ENCODE measurements at places on chromosomes 13 and 19. TPM values are rescaled to one million over a fixed set of nuclear protein-coding genes. Genes with fewer than 3 reads are reported as not detected.

Gene CYP4F3
- total RNA-seq, result not detected

DNA sequence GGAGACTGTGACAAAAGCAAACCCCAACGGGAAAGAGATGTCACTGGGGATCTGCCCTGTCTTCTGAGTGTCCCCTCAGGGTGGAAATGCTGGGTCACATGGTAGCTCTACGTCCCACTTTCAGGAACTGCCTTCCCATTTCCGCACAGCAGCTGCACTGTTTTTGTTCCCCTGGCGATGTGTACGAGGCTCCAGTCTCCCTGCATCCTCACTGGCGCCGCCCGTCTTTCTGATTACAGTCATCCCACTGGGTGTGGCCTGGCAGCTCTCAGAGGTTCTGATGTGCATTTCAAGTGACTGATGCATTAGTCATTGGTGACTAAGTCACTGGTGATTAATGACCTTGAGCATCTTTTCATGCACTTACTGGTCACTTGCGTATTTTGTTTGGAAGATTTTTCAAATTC is 21.2 kb downstream of the PCID2 start:
- peak; percentile 99 for DNase-seq

Gene SPACA4
- total RNA-seq, result not detected

- DNase-seq, result no peak
These were observed 438.5 kb downstream of the ZNF536 start for GRCh38 chr19:30810726-30811125.

DNA sequence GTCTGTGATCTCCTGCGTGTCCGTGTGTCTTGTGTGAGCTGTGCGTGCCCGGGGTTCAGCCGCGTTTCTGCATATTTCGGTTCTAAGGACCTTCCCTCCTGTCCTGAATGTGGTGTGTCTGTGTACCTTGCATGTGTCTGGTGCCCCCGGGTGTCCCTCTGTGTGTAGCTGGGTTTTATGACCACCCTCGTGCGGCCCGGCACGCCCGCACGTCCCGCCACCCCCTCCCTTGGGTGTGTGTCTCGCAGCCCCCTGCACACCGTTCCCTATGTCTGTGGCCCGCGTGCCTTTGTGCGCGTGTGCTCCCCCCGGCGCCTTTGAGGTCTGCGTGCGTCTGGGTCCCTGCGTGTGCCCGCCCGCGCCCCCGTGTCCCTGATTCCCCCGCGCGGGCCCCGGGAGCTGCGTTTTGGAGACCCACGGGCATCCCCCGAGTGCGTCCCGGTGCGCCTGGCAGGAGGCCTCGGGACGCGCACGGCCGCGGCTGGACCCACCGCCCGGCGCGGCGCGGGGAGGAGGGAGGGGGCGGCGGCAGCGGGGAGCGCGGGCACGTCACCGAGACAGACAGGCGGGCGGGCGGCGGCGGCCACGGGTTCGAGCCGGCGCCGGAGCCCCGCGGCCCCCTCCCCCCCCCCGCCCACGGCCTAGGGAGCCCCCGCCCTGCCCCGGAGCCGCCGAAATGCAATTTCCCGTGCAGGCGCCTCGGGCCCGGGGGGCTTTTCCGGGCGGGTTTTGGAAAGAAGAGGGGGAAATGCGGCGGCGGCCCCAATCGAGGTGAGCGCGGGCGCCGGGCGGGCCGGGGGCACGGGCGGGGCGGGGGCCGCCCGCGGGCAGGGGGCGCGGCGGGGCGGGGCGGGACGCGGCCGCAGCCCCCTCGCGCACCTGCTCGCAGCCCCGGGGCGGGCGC is 12.0 kb upstream of the NANOS3 start:
- no peak for DNase-seq

GRCh38 chr13:79659121-79659521 is 178.2 kb downstream of the NDFIP2 start:
- DNase-seq, result peak; percentile 13

GRCh38 chr13:98528663-98529064 is 48.2 kb downstream of the STK24 start:
- DNase-seq, result no peak

- DNase-seq, result peak; percentile 31
These were observed 28.2 kb upstream of the GPI start for GRCh38 chr19:34336781-34337271.

DNA sequence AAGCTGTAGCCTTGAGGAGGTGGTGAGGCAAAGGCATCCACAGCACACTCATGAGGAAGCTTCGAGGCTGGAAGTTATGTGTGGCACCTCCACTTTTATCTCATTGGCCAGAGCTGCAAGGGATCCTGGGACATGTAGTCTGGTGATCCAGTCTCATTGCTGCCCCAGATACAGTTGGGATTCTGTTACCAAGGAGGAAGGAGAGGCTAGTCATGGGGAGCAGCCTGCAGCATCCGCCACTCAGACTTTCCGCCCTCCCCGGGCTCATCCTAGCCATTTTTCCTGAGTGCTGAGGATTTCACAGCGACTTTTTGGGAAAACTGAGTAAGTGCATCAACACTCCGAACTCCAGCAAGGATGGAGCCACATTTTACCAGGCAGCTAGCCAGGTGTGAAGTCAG is 74.4 kb downstream of the DPF1 start:
- no peak for DNase-seq

GRCh38 chr13:26589754-26590153 is 32.3 kb downstream of the WASF3 start:
- no peak for DNase-seq

Gene TLE2
- total RNA-seq, result not detected

DNA sequence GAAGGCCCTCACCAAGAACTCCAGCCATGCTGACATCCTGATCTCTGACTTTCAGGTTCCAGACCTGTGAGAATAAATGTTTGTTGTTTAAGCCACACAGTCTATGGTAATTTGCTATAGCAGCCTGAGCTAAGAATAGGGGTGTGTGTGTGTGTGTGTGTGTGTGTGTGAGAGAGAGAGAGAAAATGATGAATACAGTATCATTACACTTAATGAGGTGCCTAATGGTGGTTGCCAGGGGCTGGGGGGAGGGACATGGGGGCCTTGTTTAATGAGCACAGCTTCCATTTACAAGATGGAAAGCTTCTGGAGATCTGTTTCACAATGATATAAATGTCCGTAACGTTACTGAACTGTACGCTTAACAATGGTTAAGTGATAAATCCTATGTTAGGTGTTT is 53.8 kb upstream of the LATS2 start:
- no peak for DNase-seq

Gene HSPBP1
- total RNA-seq, result 35.1 TPM

Gene TJP3
- total RNA-seq, result not detected

Gene KIR3DL1
- not detected for total RNA-seq

DNA sequence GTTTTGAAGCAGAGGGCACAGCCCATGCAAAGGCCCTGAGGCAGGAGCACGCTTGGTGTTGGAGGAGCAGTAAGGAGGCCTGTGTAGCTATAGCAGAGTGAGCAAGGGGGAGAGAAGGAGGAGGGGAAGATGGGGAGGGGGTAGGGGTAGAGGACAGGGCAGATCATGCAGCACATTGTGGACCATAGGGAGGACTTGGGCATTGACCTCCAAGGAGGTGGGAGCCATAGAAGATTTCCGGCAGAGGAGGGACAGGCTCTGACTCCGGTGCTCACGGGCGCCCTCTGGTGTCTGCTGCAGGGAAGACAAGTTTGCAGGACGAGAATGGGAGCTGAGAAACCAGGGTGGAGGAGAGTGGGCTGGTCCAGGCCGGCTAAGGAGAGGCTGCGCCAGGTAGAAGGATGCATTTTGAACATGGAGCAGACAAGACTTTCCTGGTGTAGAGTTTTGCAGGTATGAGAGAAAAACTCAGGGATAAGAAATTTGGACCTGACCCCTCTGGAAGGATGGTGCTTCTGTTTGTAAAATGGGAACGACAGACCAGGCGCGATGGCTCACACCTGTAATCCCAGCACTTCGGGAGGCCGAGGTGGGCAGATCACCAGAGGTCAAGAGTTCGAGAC is 13.7 kb upstream of the CREB3L3 start:
- DNase-seq, result peak; percentile 56

Gene IQCN
- 0.29 TPM for total RNA-seq

- DNase-seq, result no peak
These were observed 8.9 kb downstream of the VRK3 start for GRCh38 chr19:50016225-50016807.

Gene C1QTNF9
- not detected for total RNA-seq

Gene ZNF543
- 5.9 TPM for total RNA-seq

Gene PNMA8B
- total RNA-seq, result not detected

Gene FUZ
- total RNA-seq, result 33.7 TPM

DNA sequence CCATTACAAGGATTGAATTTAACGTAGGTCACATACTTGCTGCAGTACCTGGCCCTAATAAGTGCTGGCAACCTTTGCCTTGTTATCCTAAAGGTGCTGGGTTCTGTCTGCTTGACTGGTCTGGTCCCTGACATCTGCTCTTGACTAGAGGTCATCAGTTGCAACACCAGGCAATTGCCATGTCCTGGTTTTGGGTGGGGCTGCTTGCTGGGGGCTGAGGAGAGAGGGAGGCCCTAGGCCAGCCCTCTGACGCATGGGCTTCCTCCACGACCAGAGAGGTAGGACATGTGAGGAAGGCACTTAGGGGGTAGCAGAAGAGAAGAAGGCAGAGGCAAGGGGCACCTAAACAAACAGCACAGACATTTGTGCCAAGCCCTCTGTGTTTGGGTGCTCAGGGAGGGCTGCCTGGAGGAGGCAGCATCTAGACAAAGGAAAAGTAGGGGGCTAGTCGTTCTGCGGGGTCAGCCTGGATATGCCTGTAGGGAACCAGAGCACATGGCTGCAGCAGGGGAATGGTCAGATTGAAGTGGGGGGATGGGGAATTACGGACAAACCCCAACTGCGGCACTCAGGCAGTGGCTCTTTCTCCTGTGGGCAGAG is 21.7 kb downstream of the VSTM2B start:
- DNase-seq, result no peak

- no peak for DNase-seq
These were observed 82.0 kb downstream of the TEX26 start for GRCh38 chr13:31014456-31014855.

Gene LYL1
- 4.1 TPM for total RNA-seq

GRCh38 chr13:57644106-57644505 is 12.6 kb downstream of the PCDH17 start:
- no peak for DNase-seq

Gene IGLON5
- total RNA-seq, result not detected

Gene ARHGAP45
- total RNA-seq, result 1.3 TPM

DNA sequence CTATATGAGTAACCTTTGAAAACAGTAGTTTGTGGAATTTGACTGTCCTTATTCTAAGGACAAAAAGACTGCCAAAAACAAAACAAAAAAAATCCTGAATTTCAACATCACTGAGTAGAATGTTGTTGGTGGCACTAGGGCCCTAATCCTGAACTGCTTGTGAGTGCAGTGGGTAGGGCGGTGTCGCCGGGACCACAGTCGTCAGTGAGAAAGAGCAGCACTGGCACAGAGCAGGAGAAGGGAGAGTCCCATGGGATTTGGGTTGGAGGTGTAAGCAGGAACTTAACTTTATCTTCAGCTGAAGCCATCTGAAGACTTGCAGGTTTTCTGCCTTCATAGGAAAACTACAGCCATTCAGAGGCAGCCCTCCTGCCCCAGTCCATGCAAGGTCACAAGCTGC is 5.6 kb downstream of the PCID2 start:
- DNase-seq, result no peak

Gene TSSK6
- 0.68 TPM for total RNA-seq

DNA sequence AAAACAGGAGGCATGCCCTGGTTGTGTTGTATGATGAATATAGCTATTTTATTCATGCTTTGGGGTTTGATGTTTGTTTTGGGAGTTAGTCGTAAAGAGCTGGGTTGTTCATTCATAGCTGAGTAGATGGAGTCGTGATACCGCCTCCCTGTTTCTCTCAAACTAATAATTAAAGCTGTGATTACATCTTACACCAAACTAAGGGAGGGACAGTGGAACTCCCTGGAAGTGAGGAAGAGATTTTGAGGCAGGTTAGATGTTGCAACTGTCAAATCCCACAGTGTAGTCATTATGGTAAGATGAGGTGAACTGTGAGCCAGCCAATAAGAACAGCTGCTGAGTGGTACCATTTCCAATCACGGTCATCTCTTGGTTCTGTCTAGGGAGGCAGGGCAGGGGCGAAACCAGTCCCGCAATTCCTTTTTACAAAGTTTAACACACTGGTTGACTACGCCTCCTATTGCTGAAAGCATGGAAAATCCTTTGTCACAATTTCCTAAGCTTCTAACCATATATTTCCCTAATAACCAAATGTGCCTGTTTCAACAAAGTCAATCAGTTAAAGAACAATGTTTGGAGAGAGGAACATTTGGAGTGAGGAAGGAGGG is 207.6 kb upstream of the SERP2 start:
- DNase-seq, result no peak

- DNase-seq, result no peak
These were observed 55.7 kb upstream of the ABCC4 start for GRCh38 chr13:95356916-95357315.

Gene CEACAM21
- total RNA-seq, result not detected

Gene CGB3
- total RNA-seq, result not detected

Gene MISP
- not detected for total RNA-seq

DNA sequence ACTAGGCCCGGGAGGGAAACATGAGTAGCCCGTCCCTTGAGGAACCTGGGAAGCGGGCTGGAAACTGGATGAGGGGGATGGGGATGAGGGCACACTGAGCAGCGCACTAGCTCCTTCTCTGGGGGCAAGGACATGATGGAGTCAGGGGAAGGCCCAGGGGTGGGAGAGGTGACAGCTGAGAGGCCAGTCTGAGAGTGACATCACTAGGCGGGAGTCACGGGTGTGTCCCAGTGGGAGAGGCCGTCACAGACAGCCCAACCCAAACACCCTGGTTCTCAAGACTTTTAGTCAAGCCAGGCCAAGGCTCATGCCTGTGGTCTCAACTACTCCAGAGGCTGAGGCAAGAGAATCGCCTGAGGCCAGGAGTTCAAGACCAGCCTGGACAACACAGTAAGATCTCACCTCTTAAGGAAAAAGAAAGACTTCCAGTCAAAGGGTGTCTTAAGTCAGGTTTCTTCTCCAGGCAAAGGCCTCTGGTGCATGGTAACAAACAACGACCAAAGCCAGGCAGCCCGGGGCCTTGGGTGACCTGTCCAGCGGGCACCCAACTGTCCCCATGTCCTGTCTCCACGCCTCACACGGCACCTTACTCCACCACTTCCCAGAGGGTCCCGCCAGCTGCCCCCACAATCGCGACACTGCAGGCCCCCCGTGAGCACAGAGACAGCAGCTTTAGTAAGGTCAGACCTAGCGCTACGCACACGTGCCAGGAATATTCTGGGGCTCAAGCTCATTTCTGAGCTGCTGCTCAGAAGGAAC is 25.5 kb upstream of the TIMM44 start:
- DNase-seq, result no peak

Gene ADM5
- 0.78 TPM for total RNA-seq

- no peak for DNase-seq
These were observed 7.7 kb upstream of the TEX26 start for GRCh38 chr13:30924721-30925120.

GRCh38 chr13:40476175-40476958 is 190.1 kb downstream of the FOXO1 start:
- peak; percentile 59 for DNase-seq

DNA sequence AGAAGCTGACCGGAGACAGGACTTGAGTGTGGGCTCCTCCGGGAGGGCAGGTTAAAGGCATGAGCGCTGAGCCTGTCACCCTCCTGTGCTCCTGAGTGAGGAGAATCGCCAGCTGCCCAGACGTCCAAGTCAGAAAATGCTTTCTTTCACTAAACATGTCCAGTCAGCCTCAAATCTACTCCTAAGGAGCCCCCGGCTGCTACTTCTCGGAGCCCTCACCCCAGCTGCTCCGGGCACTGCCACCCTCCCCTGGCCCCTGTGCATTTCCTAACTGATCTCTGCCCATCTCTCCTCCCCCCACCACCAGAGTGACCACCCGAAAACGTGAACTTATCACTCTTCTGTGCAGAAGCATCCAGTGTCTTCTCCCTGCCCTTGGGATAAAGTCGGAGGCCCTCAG is 277.5 kb upstream of the SOX1 start:
- no peak for DNase-seq

Gene C1QTNF9B
- not detected for total RNA-seq

All from RPMI7951 (cell line).